ENCODE measurements at places on chromosomes 3 and 15.

GRCh38 chr3:147737376-147737775 lies 328.2 kb downstream of the ZIC1 start:
- peak; percentile 38 for DNase-seq

GRCh38 chr3:106542101-106542769 lies 673.4 kb upstream of the CBLB start:
- peak; percentile 7 for DNase-seq

GRCh38 chr3:104396974-104397669 lies 969.6 kb upstream of the ALCAM start:
- peak; percentile 78 for DNase-seq

DNA sequence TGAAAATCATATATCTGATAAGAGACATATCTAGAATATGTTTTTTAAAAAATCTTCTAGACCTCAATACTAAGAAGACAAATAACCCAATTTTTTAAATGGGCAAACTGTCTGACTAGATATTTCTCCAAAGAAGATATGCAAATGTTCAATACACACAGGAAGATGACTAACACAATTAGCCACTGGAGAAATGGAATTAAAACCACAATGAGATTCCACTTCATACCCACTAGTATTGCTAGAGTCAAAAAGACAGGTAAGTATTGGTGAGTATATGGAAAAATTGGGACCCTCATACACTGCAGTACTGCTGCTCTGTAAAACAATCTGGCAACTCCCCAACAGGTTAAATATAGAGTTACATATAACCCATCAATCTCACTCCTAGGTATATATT lies 33.1 kb upstream of the TOPAZ1 start:
- no peak for DNase-seq

DNA sequence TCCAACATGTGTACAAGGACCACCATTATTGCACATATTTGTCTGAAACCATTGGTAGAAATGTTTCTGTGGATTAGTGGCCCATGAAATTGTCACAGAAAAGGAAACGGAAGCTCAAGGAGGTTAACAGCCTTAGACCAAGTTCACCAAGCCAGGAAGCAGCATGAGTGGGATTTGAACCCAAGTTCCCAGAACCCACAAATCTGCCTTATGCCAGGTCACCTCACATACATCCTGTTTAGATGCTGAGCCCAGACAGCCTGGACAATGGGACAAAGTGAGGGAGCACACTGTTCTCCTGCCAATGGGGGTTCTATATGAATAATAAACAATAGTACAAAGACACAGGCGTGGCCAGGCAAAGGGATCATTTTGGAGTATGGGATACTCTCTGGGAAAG lies 59.6 kb upstream of the CA12 start:
- no peak for DNase-seq

GRCh38 chr3:46695962-46696894 lies 2.7 kb upstream of the ALS2CL start:
- peak; percentile 22 for DNase-seq

GRCh38 chr3:114380233-114380651 lies 86.4 kb downstream of the TIGIT start:
- peak; percentile 88 for DNase-seq

- peak; percentile 82 for DNase-seq
Measured at GRCh38 chr3:41710646-41711388, 251.1 kb downstream of the ULK4 start.

GRCh38 chr3:68345781-68346180 lies 586.6 kb downstream of the TAFA4 start:
- no peak for DNase-seq

DNA sequence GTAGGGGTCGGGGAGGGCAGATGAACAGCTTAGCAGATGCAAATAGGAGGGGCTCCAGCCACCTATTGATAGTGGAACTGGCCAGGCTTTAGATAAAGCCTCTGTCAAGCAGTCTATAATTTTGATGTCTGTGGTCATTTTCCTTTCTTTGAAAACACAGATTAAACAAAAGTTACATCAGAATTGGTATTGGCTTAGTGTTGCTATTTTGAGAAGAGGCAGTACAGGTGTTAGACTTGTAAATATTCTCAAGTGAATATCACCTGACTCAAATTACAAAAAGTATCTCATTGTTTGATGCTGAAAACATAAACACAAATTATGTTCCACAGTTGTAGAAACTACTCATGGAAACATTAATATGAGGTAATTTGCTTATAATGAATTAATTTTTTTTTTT lies 18.1 kb downstream of the GHRL start:
- no peak for DNase-seq

DNA sequence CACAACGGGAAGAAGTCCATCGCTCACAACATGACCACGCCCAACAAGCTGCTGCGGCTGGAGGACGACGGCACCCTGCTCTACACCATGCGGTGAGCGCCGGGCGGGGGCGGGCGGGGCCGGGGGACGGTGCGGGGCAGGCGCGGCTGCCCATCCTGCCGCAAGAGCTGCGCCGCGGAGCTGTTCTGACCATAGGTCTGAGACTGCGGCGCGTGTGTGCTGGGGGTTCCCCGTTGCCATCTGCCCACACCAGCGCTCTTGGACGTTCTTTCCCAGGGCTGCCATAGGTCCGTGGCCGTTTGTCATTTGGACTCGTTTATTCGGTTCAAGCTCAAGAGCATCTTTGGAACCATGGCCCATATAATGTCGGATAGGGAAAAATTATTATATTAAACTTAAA lies 16.6 kb downstream of the GABRA5 start:
- no peak for DNase-seq

DNA sequence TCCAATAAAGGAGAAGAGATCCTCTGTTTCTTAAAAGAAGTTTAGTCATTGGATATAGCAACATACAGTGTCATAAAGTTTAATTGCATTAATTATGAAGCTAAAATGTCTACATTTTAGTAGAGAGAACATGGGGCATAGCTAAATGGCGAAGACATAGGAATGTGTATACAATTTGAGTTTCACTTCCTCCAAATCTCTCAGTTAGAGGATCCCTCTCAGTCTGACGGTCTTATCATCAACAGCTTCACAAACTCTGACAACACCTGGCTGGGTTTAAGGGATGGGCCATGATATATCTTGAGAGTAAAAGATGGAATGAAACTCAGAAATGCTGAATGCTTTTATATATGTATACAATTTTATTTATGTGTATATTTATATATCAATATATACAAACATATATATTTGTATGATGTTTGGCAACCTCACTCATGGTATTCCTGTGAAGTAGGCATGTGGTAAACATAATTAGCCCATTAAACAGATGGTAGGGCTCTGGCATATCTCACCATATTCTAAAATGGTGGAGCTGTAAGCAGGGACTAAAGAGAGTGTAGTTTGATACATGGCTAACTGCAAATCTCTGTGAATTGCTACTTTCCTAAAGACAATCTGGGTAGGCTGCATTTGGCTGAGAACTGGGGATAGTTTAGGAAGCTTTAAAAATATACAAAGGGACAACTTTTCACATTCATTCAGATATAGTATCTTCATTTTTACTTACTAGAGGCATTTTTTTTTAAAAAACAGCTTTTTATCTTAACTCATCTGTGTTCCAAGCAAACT lies 111.6 kb downstream of the TIGIT start:
- no peak for DNase-seq

DNA sequence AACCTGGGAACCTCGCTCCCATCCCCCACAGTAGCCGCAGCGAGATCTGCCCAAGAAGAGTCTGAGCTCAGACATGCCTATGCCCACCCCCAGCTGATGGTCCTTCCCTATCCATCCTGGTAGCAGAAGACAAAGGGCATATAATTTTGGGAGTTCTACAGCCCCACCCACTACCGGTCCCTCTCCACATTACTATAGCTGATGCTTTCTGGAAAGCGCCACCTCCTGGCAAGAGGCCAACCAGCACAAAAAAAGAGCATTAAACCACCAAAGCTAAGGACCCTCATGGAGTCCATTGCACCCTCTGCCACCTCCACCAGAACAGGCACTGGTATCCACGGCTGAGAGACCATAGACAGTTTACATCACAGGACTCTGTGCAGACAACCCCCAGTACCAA lies 168.4 kb downstream of the MEGF11 start:
- no peak for DNase-seq

GRCh38 chr3:39267631-39268548 lies 11.9 kb downstream of the CX3CR1 start:
- DNase-seq = no peak

DNA sequence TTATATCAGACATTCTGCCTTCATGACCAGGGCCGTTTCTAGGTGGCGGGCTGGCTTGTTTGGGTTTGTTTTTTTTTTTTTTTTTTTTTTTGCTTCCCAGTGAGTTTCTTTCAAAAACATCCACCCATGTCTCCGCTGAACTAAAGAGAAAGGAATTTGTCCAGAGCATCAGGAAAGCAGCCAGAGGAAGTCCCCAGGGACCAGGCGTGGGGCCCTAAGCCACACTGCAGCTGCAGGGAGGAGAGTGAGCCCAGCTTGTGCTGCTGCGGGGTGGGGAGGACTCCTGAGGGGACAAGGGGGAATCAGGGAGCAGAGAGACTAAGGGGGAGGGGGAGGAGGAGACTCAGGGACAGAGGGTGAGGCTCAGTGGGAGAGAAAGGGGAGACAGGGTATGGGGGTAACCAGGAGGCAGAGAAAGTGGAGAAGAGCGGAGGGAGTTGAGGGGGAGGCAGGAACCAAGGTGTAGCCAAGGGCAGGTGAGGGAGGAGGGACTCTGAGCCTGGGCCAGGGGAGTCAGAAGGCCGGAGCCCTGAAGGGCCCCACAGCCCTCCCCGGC lies 49.5 kb downstream of the CYP11A1 start:
- peak; percentile 97 for DNase-seq

- no peak for DNase-seq
Measured at GRCh38 chr15:77393471-77393840, 26.4 kb downstream of the PEAK1 start.

GRCh38 chr3:24713516-24713915 lies 218.9 kb upstream of the THRB start:
- DNase-seq = peak; percentile 4

DNA sequence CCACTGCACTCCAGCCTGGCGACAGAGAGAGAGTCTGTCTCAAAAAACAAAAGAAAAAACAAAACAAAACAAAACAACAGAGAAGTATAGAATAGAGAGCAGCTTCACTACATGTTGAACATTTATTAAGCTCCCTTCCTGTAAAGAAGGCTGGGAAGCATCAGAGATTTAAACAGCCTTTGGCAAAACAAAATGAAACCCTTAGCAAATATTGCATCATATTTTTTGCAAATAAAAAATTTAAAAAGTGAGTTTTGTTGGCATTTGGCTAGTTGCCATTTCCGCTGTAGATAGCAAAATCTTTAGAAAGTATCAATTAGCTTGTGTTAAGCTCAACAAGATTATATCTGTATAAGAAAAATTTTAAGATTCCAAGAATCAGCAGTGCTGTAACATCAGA lies 151.2 kb downstream of the SERPINI1 start:
- DNase-seq = peak; percentile 33

DNA sequence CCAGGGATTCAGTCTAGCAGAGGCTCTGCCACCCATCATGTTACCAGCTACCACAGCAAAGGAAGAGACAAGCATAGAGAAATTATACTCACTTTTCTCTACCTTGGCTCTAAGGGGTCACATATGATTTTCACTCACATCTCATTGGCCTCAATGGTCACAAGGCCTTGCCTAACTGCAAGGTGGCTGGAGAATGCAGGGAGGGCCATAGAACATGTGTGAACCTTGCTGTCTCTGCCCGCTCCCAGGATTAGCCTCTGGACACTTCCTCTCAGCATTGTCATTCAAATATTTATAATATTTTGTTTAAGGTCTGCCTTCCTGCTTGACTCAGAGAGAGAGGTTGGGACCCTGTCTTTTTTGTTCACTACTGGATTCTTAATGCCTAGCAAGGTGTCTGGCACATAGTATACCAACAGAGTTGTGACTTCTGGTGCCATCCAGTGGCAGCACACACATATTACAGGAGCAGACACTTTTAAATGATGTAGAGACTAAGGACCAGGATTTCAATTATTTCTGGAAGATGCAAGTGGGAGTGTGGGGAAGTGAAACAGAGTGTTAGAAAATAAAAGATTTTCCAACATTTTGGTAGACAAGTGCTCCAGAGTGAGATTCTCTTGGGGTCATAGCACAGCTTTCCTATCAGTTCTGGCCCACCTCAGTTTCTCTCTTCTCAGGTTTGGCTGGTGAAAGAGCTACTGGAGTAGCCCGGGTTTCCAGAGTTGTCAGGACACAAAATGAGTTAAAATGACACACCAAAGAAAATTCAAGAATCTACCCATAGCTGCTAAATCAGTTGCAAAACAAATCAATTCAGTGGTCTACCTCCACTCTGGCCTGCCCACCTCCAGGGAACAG lies 119.0 kb upstream of the RASGRP1 start:
- peak; percentile 78 for DNase-seq

GRCh38 chr3:64815195-64815631 lies 127.4 kb upstream of the ADAMTS9 start:
- peak; percentile 80 for DNase-seq

- DNase-seq = no peak
Measured at GRCh38 chr3:31226346-31226745, 306.4 kb upstream of the STT3B start.

DNA sequence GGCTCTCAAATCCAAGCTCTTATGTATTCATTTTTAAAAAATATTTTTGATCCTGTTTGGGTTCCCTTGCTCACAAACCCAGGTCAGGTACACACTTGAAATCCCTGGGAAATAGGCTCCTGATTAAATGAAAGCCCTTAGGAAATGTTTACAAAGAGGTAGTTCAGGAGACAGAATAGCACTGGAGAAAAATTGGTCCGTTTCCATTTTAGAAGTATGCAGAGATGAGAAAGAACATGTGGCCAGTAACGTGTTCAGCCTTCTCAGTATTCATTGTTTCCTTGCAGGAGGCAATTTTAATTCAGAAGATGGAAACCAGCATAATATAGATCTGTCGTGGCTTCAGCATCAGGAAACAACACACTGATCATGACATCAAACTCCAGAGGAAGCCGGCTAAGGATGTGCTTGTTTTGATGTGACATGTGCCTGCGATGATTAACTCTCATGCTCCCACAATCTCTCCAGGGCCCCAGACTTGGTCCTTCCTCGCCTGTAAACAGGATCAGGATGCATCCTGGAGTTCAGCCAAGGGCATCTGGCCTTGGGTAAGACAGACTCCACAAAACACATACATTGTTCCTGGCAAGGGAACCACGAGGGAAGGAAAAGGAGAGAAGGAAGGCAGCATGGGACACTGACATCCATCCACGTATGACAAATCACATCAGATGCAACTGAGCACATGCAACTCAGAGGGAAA lies 350.5 kb upstream of the THBS1 start:
- DNase-seq = no peak

GRCh38 chr3:100401674-100402041 lies 319 bp downstream of the LNP1 start:
- peak; percentile 68 for DNase-seq

DNA sequence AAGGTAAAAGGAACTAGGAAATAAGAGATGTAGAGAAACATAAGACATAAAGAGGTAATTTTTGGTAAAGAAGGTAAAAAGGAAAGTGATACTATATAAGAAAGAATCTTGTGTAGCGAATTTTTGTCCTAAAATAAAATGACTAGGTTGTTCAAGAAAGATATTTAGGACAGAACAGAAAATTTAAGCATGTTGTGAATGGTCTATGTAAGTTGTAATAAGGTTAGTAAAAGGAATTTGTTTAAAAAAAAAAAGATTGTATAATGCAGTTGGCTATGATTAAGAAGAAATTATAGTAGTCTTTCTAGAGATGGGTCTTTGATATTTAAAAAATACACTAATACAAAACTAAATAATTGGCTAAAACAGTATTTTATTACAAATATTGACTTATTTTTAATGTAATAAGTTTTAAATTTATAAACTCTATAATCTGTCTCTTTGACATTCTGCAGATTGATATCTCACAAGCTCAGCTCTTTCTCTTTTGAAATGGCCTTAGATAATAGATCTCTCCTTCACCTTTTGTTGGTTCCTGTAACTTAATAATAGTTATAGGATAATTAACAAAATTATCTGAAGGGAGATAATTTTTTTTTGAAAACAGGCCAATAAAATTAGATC lies 3.7 kb upstream of the SLC41A3 start:
- no peak for DNase-seq
